HuH-7 (cell line): ENCODE measurements at places on chromosomes 2 and 18.

GRCh38 chr2:231709981-231710798 is 1.9 kb downstream of the PTMA start:
- peak; percentile 88 for DNase-seq

DNA sequence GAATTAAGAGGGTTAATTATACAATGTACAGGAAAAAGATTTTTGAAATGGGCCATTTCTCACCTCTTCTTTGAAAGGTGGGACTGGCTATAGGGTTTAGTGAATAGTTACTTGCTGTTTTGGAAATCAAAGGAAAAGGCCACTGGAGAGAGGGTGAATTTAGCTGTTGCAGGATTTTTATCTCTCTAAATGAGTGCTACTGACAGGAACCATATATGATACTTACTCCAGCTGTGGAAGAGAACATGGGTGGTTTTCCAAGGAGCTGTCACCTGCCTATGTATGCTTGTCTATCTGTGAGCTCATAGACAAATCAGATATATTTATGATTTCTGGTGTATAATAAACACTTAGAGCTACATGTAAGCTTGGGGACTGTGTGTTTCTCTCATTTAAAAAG is 430.4 kb downstream of the MTX2 start:
- DNase-seq, result no peak

DNA sequence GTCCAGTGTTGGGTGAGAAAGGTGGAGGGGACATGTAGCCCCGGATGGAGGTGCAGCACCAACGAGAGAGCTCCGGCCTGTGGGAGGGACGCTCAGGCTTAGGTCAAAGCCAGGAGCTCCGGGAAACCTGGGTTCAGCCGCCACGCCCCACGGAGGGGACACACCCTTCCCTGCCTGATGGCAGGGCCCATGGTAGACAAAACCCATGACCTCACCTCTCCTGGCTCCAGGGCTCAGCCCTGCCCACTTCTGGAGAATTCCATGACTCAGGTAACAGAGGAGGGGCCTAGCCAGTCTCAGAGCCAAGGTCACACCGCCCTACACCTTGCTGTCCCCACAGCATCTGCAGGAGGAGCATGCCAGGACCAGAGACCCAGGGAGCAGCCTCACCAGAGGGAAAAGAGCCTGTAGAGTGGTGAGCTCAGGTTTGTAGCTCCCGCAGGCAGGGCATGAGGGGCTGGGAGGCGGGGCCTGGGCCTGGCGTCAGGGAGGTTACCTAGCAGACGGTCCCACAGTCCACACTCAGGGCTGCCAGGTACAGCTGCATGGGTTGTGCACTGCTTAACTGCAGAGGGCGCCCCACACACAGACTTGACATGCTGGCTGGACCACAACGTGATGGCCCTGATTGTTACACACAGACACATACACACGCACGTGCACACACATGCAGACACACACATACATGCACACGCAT is 70.8 kb upstream of the SMAD7 start:
- DNase-seq, result peak; percentile 73

GRCh38 chr18:56532176-56532840 is 106.1 kb downstream of the TXNL1 start:
- DNase-seq, result peak; percentile 6

GRCh38 chr18:58451972-58452334 is 176.9 kb downstream of the ALPK2 start:
- no peak for DNase-seq

DNA sequence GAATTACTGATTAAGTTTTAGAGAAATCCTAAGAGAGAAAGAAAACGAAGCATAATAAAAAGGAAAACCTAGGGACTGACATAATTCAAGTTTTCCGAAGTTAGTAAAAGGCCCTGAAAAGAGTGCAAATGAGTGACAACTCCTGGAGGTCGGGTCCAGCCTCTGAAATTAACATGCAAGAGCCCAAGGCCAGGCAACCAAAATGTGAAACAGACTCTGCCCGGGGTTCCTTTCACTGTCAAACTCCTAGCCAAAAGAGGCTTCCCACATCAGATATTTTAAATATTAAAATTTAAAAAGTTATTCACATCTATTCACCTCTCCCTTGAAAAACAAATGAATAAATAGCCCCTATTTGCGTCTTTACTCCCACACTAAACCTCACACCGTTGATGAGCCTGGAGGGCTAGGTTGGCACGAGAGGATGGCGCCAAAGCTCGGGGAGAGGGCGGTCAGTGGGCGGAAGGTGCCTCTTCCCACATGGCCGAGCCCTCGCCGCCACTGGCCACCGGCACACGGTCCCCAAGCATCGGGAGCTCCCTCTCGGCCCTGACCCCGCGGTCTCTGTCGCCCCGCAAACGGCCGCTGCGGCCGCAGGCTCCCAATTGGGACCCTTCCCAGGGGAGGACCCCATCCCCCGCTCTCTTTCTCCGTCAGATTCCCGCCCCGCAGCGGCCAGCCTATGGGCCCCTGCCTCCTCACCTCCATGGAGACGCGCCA is 630 bp downstream of the PPM1G start:
- peak; percentile 33 for DNase-seq

DNA sequence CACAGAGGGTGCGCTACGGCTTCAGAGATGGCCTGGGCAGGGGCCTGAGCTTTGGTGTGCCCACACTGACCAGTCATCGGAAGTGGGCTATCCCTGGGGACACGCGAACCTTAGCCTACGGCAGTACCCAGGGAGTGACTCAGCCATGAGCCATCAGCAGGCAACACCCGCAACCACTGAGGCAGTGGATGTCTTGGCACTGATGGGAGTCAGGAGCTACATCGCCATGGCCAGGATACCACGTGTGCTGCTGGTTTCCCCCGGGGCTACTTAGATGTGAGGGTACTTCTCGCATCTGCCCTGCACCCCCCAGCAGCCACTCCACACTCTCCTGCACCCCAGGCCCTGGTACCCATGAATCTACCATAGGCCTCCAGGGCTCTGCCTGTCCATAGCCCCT is 12.8 kb upstream of the HPCAL1 start:
- DNase-seq, result no peak

- DNase-seq, result no peak
These were observed 547.2 kb downstream of the ZNF804A start for GRCh38 chr2:185145316-185146121.

DNA sequence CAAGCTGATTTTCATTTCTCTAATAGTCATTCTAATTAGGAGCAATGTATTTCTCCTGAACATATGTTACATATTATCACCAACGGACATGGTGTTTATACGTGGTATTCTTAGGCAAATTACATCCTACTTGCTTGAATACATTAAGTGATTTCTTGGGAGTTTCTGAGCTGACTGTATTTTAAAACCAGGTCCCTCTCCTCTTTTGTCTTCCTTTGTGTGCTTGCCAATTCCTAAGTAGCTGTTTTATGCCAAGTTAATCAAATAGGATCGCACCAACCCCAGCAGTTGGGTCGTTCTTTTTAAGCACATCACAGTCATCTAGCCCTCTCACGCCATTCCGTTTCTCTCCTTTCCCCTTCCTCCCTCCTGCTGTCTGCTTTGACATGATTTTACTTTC is 75.4 kb upstream of the MAP2 start:
- no peak for DNase-seq

DNA sequence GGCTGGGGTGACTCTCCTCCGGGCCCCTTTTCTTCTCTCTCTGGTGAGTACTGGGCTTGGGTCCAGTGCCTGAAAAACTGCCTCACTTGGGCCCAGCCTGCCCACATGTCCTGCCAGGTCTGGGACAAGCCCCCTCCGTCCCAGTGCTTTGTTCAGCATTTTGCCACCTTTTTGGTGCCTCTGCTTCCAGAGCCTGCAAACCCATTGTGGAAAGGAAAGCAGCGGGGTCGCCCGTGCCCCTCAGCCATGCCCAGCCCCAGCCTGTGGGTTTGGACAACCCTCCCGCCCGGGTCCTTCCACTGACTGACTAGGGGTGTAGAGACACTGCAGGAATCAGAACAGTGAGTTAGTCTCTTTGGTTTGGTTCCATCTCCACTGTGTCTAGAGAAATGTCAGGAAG is 140.7 kb upstream of the ALKAL2 start:
- no peak for DNase-seq
